Stimulated activated CD4-positive, alpha-beta T cell treated with anti-CD3 and anti-CD28 coated beads, TNF-alpha, amount 100 ng/mL, for 48 hours (primary cell): ENCODE measurements at places on chromosomes 1 and 21.

DNA sequence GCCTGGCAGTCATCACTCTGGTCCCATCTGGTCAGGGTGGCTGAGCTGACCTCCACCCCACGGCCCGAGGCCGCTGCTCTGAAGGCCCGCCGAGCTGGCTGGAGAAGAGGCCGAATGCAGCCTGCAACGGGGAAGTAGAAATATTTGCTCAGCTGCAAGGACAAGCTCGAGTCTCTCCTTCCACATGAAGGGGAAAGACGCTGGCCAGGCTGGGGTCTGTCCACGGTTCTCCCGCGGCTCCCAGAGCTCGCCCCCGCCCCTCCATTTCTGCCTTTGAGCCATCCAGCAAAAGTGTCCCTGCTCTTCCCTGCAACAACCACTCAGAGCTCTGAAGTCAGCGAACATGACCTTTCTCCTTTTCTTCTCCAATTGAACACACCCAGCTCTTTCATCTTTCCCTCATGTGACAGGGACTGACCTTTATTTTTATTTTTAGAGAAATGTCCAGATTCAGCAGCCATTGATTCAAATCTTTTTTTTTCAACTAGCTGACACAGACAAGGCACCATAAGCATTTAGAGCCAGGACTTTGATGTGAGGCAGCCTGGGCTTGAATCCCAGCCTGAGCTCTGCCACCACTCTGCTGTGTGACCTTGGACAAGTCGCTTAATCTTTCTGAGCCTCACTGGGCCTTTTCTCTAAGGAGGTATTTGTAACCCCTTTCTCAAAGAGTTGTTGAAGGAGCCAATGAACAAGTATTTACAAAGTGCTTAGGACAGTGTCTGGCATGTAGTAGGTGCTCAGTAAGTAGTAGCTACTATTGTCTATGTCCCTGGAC is 149.3 kb upstream of the WNT4 start:
- no peak for DNase-seq

DNA sequence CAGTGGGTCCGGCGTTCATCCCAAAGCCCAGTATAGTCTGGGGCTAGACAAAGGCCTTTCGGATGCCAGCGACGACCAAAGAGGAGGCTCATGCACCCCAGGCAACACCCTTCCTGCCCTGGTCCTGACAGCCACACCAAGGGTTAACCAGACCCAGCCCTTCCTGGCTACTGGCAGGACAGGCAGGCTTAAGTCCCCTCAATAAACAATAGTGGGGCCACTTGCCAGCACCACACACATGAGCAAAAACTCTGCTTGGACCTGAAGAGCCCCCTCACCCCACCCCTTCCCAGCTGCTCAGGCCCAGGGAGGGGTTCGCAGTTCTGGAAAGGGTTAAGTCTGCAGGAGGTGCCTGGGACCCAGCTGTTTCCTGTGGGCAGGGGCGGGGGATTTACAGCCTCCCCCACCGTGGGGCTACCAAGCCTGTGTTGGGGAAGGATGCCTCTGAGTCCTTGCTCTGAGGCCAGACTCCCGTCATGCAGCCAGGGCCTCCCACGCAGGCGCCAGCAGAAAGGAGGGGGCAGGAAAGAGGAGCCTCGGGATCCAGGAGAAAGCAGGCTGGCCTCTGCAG is 18.2 kb downstream of the PHLDA3 start:
- no peak for DNase-seq

DNA sequence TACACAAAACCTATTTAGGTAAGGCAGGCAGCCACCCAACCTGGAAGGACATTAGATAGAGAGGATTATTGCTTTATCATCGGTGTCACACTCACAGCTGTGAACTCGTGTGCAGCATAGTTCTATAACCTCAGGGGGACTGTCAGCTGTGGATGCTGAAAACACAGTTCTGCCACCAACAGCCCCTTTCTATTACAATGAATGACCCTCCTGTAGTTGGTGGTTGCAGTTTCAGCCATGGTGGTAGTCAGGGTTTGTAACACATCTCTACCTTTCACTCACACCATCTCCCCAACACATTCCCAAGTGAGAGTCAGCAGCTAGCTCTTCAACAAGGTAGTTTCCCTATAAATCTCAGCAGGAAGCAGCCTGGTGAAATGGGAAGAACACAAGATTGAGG is 136.8 kb downstream of the ZC3H11B start:
- no peak for DNase-seq

GRCh38 chr1:155321639-155322503 is 1.2 kb downstream of the RUSC1 start:
- DNase-seq = no peak

GRCh38 chr1:192557841-192558595 is 17.6 kb upstream of the RGS1 start:
- DNase-seq = no peak

GRCh38 chr1:51192213-51192843 is 43.7 kb upstream of the RNF11 start:
- DNase-seq = peak; percentile 41

- no peak for DNase-seq
These were observed 206.1 kb upstream of the GALNT2 start for GRCh38 chr1:229860926-229861325.

DNA sequence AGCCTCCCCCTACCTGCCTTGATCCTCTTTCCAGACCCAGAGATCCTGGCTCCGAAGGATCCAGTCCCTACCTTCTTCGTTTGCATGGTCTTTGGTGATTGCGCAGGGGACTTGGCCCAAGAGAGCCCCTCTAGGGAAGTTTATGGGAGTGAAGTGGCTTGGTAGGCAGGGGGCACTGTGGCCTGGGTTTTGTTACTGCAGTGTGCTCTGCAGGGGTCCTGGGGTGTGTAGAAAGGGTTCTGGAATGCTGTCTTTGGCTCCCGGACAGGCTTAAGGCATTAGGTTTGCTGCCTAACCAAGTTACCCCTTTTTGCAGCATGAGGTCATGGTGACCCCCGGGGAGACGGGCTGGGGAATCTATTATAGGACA is 3.8 kb downstream of the ATP8B2 start:
- no peak for DNase-seq

DNA sequence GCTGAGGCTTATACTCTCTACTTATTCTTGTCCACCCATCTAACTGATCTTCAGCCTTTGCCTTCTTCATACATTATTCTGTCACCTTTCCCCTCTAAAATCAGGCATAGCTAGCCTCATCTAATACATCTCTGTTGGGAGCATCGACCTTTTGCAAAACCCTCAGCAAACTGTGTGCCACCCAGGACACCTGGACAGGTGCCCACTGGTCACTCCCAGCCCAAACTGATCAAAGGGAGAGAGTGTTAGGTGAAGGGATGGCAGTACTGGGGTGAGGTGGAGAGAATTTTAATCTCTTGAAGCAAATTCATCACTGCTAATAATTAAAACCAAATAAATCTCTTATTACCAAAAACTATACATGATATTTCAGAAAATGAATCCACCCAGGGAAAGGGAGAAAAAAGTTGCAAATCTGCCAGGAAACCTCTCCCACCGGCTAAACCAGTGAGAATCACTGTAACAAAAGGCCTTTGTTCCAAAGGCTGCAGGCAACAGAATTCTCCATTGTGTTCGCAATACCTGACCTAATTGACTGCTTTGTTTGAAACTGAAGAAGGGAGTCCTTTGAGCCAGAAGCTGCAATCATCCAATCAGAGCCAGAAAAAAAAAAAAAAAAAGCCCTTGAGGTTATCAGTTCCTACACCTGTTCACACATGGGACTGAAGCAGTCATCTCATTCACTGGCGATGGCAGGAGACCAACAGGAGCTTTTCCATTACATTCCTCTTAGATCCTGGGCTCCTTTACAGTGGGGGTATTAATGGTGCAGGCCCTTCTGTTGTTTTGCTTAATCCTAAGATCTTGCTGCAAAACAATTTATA is 172.6 kb downstream of the APP start:
- DNase-seq = no peak

DNA sequence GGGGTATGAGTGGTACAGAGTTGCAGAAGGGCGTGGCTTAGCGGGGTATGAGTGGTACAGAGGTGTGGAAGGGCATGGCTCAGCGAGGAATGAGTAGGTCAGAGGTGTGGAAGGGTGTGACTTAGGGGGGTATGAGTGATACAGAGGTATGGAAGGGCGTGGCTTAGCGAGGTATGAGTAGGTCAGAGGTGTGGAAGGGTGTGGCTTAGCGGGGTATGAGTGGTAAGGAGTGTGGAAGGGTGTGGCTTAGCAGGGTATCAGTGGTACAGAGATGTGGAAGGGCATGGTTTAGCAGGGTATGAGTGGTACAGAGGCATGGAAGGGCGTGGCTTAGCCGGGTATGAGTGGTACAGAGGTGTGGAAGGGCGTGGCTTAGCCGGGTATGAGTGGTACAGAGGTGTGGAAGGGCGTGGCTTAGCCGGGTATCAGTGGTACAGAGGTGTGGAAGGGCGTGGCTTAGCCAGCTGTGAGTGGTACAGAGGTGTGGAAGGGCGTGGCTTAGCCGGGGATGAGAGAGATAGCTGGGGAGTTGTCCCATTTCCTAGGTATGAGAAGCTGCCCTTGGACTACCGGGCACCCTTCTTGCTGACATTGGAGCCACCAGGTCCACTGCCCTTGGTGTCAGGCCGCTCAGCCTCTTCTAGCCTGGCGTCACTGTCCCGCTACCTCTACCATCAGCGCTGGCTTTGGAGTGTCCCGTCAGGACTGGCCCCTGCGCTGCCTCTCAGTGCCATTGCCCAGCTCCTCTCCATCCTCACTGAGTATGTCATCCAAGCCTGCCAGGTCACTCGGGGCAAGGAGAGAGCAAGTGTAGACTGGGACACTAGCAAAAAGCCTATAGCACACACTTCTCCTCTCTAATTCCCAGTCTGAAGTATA is 29.8 kb downstream of the HYI start:
- DNase-seq = no peak

DNA sequence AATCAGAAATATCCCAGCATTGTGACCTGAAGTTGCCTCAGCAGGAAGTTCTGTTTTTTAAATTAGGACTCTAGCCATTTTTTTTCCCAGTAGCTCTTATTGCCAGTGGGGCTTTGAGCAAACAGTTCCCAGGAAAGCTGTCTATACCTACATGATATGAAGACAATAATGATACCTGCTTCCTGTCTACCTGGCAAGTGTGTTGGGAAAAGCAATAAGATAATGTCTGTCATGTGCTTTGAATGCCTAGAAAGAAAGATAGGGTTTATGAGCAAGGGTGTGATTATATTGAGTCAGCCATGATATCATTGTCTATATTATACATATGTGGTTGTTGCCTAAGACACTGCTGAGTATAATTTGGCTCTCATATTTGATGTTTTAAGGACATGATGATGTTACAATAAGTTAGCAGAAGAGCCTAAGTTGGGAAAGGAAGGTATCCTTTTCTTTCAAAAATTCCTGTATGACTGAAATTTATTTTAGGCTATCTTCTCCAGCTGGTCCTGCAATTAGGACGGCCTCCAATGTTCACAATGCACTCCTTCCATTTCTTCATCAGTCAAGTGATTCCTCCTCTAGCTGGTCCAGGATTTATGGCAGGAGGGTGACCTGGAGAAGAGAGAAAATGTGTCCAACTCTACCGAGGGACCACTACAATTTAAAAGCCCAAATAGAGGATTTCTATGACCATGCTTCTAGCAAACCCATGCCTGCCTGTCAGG is 99.6 kb upstream of the CDC42BPA start:
- no peak for DNase-seq

DNA sequence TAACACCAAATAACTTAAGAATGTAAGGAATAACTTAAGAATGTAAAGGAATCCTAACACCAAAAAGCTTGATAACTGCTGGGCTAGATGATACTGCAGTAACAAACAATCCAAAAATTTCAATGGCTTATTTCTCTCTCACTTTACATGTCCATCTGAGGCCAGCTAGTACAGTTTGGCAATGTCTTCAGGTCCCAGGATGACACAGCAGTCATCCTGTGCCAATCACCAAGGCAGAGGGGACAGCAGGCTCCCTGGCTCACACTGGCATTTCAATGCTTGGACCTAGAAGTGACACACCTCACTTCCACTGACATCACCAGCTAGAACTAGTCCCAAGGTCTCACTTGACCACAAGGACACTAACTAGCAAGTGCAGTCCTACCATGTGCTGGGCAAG is 15.3 kb downstream of the DNAJC11 start:
- no peak for DNase-seq

DNA sequence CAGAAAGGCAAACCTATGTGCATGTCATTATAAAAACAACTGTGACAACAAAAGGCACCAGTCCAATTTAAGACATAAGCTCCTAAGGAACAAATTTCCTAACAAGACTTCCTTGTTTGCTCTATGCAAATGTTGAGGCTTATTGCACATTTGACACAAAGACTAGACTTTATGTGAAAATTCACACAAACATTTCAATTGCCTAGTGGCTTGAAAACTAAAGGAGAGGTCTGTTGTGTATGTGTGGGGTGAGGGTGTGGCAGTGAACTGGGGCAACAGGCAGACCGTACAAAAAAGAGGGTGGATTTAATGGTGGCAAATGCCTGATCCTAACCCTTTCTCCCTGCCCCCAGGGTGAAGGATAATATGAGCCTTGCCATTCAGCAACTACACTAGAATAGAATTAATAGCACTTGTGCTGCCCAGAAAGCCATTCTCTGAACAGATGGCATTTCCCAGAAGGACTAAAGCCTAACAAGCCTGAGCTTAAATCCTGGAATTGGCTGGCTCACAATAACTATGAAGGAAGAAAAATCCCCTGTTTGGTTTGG is 73.9 kb downstream of the GLUL start:
- DNase-seq = no peak

GRCh38 chr1:2504225-2504948 is 22.0 kb downstream of the PANK4 start:
- no peak for DNase-seq

GRCh38 chr1:161127649-161128048 is 4.8 kb downstream of the DEDD start:
- DNase-seq = no peak

DNA sequence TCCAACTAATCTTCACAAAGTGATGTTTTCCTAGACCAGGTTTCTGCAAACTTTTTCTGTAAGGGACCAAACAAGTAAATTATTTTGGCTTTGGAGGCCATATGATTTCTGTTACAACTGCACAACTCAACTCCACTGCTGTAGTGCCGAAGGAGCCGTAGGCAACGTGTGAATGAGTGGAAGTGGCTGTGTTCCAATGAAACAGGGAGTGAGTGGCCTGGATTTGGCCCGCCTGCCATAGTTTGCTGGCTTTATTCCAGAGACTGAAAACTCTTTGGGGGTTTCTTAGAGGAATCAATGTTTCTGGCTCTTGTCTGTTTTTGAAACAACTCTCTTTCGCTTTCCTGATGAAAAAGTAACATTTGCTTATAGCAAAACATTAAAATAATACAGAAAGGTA is 12.6 kb upstream of the ACTL8 start:
- no peak for DNase-seq

DNA sequence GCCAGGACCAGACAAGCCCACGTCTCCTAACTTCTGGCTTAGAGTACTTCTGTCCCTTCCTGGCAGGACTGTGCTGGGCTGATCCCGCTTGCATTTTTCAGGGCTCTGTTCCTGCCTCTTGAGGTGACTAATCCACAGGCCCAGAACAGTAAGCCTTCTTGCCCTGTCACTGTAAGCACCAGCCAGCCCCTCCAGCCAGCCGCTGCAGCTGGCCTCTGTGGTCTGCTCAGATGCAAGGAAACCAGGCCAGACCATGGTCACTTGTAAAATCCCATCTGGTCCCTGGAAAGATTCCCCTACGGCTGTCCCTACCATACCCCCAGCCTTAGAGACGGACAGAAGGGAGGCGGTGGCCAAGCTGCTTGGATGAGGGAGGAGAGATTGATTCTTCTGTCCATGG is 74.2 kb downstream of the KIRREL1 start:
- no peak for DNase-seq

- no peak for DNase-seq
These were observed 567.7 kb upstream of the B3GALT2 start for GRCh38 chr1:193754151-193754550.
